GM23338 (cell line): ENCODE measurements at places on chromosomes 12 and 14. TPM values are rescaled to one million over a fixed set of nuclear protein-coding genes. Genes with fewer than 3 reads are reported as not detected.

The RD3L gene
- total RNA-seq: not detected in 2 replicates

The SCFD1 gene
- total RNA-seq: 77.6 and 80.2 TPM in 2 replicates

The CRIP2 gene
- total RNA-seq: 3.4 and 5.0 TPM in 2 replicates

The C12orf54 gene
- total RNA-seq: not detected in 2 replicates

The GAPDH gene
- total RNA-seq: 5,269 and 5,853 TPM in 2 replicates

The MYF5 gene
- total RNA-seq: not detected in 2 replicates

The OSBPL8 gene
- 73.3 and 78.0 TPM in 2 replicates for total RNA-seq
